ENCODE measurements at places on chromosomes 6 and 20.

- no peak for DNase-seq
These were observed 21.9 kb downstream of the SAMD5 start for GRCh38 chr6:147530132-147531060.

- no peak for DNase-seq
These were observed 225.5 kb downstream of the EYA4 start for GRCh38 chr6:133466680-133467079.

DNA sequence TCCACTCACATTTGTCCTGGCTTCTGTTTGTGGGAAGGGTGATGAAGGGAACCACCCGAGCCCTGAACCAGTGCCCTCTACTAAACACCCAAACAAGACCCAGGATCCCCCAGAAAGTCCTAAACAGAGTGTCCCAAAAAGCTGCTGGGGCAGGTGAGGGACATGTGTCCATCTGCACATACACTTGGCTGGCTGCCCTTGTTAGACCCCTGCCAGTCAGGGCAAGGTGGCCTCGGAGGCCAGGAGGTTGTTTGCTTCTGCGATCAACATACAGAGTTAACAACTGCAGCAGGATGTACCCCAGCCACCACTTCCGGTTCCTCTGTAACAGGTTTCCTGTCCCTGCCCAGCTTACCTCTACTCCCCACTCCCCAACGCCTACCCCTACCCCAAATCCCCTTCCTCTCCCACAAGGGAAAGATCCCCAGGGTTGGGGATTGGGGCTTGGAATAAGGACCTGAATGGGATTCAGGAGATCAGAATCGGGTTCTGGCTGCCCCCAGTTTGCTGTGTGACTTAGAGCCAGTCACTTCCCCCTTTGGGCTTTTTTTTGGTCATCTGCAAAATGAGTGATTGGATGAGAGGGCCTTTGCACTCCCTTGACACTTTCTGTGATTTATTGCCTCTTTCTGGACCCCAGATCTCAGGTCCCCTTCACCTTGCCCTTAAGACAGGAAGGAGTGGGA, 13.9 kb downstream of the DEF6 start:
- no peak for DNase-seq

- DNase-seq: no peak
These were observed 156.6 kb upstream of the AFDN start for GRCh38 chr6:167669870-167670802.

DNA sequence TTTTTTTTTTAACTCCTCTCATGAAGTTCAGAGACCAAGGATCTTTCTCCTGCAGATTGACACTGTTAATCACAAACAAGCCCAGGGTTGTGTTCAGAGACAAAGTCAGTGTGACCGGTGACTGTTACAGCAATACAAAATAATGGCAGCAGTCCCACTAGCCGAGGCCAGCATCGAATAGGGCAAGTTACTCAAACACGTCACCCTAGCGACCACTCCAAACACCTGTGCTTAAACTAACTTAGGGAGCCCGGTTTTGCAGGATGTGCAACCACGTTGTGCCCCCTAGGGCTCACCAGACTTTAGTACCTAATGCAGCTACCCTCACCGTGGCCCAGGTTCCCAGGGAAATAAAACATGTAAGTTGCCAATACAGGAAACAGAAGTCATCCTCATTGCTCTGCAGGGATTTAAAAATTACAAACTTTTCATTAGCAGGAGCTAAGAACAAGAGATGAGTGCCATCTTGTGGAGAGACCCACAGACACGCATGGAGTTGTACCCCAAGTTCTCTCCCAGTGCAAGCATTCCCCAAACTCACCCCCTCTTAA, 38.1 kb downstream of the FAM50B start:
- no peak for DNase-seq

GRCh38 chr6:19697744-19698290, 139.4 kb upstream of the ID4 start:
- no peak for DNase-seq

- DNase-seq: no peak
These were observed 887.7 kb upstream of the MAN1A1 start for GRCh38 chr6:120237221-120237620.

DNA sequence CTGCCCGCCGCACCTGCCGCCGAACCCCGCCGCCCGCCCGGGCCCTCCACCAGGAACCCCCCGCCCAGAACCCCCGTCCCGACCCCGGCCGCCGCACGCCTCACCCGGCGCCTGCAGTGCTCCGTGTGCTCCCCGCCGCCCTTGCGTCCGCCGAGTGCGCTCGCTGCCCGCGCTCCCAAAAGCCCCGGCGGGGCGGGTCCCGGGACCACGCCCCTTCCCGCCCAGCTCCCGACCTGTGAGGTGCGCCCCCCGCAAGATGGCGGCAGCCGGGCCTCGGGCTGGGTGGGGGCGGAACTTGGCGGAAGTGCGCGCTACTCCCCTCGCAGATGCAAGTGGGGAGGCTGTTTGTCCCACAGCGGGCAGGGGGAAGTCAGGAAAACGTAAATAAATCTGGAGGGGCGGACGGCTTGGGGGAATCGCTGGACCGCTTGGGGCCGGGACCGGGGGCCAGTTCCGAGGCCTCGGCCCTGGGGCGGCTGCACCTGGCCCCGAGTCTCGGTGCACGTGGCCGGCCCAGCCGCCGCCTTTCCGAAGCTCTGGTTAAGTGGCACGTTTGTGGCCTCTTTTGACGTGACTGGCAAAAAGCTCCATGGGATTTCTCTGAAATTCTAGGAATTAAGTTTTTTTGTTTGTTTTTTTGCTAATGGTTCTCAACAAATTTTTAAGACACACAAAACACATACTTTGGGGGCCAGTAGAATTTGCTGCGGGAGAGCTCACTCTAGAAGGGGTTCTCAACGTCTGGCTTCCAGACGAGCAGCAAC, at the start of gene EZR:
Gene EZR (minus strand): TSS at position 156 of the 764 bp plus-strand sequence. CDS start 1,275 bp downstream, outside the sequence.
- peak; percentile 82 for DNase-seq

DNA sequence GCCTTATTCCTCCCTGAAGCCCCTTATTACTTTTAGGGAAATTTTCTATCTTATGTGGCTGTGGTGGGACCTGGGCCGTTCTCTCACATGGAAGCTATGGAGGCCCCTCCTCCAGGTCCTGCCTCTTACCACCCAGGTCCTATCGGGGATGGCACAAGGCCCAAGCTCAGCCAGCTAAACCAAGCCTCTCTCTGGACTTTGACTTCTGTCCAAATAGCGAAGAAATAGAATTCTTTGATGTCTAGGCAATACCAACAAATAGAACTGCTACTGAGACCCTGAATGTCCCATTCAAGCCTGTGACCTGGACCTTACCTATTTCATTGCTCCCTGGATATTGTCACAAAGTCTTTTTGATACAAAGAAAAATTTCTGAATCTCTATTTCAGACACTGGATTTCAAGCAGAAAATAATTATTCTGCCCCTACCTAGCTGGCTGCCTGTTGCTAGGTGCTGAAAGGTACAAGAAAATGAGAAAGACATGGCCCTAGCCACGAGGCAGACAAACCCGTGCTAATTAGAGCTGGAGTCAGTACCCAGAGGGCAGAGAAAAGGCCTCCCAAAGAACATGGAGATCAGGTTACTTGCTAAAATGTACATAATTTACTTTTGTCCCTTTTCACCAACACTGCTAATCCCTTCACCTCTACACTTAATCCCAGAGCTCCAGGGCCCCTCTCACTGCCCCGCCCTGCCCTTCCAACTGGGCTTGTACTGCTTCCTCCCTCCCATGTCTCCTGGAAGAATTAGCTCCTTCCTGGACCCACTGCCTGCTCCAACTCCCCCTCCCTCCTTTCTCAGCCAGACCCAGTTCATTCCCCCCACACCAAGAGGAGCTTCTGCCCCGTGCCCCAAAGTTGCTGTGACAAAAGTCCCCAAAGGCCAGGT, 15.5 kb upstream of the NNAT start:
- no peak for DNase-seq

GRCh38 chr6:63347599-63347998, 27.8 kb upstream of the LGSN start:
- no peak for DNase-seq

DNA sequence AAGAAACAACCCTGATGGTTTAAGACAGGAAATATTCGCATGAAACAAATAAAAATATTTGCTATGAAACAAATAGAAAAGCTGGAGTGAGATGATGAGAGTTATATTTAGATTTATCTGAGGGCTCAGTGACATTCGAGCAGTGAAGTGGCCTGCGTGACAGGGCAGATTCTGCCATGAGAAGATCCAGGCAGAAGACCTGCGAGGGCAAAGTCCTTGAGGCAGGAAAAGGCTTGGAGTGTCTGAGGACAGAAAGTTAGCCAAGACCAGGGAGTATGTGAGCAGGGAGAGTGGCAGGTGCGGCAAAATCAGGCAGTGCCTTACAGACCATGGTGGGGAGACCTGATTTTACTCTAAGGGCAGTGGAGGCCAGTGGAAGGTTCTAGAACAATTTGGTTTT, 66.9 kb upstream of the RIN2 start:
- DNase-seq: no peak

DNA sequence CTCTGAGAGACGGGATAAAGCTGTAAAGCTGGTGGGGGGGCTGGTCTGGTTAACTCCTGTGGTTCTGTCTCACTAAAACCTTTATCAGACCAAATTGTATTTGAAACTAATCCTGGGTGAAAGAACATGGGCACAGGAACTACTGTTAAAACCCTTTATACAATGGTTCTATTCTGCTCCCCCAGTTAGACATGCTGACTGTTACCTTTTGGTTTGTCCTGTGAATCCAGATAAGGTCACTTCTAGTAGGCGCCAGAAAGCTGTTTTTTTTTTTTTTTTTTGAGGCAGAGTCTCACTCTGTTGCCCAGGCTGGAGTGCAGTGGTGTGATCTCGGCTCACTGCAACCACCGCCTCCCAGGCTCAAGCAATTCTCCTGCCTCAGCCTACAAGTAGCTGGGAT, 29.7 kb downstream of the GSTA4 start:
- DNase-seq: no peak

DNA sequence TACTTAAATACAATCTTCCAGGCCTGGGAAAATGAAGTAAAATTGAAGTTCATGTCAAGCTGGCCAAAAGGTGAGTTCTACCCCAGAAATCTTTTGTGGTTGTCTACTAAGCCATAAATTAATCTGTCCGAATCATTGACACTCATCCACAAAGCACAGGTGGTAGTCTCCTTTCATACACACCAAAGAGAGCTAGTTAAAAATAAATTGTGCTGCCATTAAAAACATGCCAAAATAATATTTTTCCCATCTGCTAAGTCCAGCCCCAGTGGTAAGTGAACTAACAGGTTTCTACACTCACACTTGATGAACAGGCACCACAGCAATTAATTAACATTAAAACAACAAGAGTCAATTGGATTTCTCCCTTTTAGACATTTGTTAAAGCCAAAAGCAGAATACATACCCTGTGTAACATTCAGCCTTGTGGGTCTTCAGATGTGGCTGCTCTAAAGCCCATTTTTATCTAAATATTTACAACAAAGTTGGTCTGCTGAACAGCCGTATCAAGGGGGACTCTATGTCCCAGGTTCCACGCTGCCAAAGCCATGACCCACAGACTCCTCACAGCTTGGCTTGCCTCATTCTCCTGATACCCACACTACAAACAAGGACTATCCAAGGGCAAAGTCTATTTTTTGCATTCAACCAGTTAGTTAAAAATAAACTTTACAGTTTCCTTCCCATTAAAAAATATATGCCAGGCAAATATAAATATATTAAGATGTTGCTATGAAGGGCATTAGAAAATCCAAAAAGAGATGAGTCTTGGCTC, 490.4 kb downstream of the BMP2 start:
- DNase-seq: no peak

- peak; percentile 12 for DNase-seq
These were observed 172.4 kb downstream of the ADGB start for GRCh38 chr6:146770965-146771735.

DNA sequence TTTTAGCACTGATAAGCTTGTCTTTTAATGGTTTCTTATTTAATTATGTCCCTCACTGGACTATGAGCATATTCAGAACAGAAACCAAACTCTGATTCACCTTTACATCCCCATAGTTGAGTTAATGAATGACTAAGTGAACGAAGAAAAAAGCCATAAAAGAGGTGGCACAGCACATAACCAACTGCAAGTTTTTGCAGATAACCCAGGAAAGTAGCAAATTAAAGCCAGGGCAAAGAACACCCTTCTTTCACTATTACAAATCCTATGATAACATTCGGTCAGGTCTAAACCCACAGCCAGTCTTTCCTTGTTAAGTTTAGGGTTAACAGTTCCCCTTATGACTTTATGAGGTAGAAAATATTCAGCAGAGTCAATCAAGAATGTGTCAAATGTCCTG, 102.7 kb downstream of the RIN2 start:
- no peak for DNase-seq

DNA sequence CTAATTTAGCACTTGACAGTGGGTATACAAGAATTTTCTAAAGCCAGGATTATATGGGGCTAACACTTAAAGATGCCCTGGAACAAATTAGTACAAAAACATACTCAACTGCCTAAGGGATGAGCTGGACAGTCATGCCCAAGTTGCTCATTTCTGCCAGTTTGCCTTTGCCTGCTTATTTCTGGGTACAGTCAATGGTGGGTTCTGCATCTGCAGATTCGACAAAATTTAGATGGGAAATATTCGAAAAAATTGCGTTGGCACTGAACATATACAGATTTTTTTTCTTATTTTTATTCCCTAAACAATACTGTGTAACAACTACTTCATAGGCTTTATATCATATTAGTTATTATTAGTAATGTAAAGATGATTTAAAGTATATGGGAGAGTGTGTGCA, 591.9 kb downstream of the EPM2A start:
- DNase-seq: no peak

GRCh38 chr6:113522376-113522775, 334.8 kb upstream of the MARCKS start:
- no peak for DNase-seq

- no peak for DNase-seq
These were observed 239.1 kb downstream of the HDGFL1 start for GRCh38 chr6:22808466-22808865.

GRCh38 chr20:44031781-44032582, 117.3 kb downstream of the TOX2 start:
- DNase-seq: no peak

All from stimulated activated CD4-positive, alpha-beta T cell treated with anti-CD3 and anti-CD28 coated beads, Interleukin-12 subunit alpha, Interleukin-12 subunit beta, amount 100 ng/mL, for 48 hours (primary cell).